Germinal center (tissue), 1 donor: ENCODE measurements at places on chromosomes 7 and 10.

GRCh38 chr7:92769844-92770243, 66.5 kb downstream of the CDK6 start:
- no peak for DNase-seq

DNA sequence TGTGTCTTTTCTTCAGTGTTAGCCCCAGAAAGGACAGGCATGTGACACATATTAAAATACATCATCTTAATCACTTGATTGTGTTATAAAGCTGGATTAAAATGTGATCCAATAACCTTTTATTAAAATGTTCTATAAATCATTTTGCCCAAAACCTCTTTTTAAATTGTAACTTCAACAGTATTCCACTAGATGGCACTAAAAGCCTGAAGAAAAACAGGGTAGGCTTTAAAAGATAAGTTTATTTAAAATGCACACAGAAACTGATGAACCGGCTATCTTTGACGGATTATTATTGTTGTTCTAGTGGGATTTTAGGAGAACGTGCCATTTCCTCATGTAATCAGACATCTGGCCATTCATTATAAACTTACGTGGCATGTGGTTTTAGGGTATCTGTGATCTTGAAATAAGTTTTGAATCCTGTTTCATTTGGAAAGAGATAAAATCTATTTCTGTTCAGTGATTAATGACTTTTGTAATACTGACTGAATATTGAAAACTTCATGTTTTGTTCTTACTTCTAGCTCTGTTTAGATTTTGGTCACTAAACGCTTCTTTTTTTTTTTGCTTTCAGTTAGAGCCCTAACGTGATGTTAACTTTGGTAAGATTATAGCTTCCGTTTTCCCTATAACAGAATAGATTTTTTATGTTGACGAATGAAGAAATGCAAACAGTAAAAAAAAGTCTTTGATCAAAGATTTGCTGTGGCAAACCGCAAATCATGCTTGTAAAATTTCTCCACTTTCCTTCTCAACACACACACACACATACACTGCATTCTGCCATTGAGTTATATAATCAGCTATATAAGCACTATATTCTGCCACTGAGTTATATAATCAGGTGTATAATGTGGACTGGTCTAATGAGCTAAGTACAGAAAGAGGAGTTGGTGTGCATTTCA, 13.6 kb downstream of the VPS50 start:
- DNase-seq = peak; percentile 10

GRCh38 chr7:42431873-42432272, 194.9 kb upstream of the GLI3 start:
- no peak for DNase-seq

DNA sequence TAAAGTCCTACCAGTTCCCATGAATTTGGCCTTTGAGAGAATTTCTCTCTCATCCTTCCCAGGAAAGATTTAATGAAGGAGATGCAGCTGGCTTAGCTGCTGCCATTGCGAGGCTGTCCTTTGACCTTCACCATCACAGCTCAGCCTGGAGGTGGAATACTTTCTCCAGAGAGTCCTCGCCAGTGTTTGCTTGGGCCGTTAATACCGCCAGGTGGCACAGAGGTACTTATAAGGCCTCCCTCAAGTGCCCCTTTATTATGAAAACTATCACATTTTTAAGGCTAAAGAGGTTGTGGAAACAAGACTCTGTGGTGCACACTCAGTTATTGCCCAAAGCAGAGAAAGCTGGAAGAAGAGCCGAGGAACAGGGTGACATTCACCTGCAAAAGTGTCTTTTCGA, 330.6 kb downstream of the CCSER2 start:
- no peak for DNase-seq

DNA sequence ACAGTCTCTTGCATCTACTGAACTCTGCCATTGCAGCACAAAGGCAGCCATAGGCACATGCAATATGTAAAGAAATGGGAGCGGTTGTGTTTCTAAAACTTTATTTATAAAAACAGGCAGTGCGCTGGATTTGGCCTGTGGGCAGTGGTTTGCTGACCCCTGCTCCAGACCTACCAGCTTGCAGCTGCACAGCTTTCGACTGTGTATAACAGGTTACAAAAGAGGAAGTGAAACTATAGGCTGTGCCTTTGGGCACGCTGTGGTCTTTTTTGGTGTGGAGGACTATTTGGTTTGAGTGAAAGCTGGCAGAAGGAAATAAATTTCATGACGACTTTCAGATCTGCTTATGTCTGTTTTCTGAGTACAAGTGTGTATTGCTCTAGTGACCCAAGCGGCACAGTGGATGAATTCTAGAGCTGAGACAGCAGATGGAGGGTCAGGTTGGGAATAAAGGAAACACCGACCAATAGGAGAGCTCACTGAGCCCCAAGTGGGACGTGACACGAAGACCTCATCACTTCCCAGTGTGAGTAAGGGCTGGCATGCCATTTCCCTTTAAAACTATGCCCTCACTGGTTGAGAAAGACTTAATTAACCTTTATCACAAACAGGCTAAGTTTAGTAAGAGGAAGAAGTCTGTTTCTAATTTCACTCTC, 152.7 kb downstream of the ANK3 start:
- peak; percentile 72 for DNase-seq

DNA sequence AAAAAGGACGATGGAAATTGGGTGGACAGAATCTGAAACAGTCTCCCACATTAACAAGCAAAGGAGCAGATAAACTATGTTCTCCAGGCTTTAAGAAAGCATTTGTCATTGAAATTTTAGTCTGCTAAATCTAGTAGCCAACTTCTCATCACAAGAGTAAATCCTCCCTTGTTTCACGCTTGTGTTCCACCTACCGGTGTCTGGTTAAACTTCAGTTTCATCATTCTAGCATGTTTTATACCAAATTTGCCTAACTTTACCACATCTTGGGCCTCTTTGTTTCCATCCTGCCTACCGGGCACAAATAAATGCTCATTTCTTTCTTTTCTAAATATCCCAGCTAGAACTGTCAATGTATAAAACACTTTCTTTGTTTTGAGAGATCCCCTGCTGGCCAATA, 5.8 kb downstream of the LIPA start:
- peak; percentile 55 for DNase-seq

DNA sequence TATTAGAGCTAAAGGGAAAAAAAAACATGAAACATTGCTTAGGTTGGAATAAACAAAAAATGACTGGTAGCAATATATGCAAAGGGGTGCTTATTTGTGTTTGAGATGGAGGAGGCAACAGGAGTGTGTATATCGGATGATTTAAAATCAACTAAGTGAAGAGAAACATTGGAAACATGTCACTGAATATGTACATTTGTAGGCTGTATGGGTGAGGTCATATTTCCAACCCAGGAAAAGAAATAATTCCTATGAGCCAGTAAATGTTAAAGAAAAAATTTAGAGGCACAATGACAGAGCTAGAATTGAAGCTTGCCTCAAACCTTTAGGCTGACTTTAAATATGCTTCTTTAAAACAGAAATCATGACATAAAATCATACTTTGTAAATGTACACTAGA, 709.0 kb upstream of the SEMA3D start:
- DNase-seq = no peak

DNA sequence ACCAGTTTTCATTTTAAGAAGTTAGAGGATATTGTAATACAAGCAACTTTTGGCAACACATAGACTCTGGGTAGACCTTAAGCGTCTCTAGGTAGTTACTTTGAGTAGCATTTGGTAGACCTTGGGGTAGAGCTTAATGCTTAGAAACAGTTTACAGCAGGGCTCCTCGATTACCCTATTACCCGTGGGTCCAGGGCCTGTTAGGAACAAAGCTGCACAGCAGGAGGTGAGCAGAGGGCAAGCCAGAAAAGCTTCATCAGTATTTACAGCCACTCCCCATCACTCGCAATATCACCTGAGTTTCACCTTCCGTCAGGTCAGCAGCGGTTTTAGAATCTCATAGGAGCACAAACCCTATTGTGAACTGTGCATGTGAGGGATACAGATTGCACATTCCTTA, 173.5 kb downstream of the TSPAN12 start:
- no peak for DNase-seq

- DNase-seq = no peak
These were observed 31.6 kb upstream of the KCNIP2 start for GRCh38 chr10:101875068-101875688.

DNA sequence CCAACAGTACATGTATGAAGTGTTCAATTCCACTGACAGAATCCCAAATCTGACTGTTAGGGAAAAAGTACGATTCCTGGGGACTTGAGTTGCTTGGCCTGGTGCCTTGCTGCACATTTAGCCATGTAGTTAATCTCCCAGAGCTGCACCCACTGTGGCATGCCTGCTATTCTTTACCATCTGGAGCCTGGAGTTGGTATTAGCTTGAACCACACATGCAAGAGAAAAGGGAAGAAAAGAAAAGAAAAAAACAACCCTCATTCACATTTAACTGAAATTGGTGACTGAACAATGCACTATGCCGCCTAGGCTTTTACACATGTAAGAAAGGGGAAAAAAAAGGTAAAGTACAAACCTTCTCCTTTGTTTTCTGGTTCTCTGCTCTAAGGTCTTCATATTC, 26.1 kb downstream of the SHTN1 start:
- no peak for DNase-seq

DNA sequence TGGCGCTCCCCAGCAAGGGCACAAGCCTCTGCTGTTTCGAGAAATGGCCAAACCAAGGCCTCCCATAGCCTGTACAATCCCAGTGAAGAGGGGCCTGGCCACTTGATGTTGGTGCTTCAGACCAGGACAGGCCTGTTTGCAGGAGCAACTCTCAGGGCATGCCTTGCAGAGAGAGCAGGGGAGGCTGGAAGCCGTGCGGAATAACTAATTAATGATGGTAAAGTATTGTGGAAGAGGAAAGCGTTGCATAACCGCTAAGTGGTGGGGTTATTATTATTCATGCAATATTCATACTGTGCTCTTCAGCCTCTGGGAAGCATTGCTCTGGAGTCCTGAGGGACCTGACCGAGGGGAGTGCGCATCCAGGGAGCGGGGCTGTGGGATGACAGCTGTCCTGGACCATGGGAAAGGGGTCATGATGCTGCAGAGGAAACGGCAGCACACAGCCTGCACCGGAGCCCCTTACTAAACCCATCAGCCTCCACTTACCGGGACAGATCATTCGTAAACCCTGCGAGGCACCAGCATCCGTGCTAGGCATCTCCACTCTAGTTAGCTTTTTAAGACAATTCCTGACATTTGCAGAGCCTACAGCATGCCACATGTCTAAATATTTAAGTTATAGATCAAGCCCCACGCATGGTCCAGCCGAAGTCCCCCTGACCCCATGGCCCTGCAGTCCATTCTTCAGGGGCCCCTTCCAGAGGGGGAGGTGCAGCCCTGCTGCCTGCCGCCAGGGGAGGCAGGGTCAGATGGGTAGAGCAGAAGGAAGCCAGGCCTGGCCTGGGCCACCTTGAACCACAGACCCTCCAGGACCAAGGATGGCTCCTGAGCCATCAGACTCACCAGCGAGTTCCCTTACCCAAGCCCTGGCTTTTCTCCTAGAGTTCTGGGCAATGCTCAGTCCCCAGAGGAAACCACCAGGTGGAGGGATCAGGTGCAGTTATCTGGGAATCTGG, 11.6 kb downstream of the TMEM273 start:
- no peak for DNase-seq

GRCh38 chr7:108824840-108825580, 255.3 kb downstream of the DNAJB9 start:
- no peak for DNase-seq

GRCh38 chr10:92719991-92720830, 30.5 kb downstream of the HHEX start:
- peak; percentile 34 for DNase-seq

DNA sequence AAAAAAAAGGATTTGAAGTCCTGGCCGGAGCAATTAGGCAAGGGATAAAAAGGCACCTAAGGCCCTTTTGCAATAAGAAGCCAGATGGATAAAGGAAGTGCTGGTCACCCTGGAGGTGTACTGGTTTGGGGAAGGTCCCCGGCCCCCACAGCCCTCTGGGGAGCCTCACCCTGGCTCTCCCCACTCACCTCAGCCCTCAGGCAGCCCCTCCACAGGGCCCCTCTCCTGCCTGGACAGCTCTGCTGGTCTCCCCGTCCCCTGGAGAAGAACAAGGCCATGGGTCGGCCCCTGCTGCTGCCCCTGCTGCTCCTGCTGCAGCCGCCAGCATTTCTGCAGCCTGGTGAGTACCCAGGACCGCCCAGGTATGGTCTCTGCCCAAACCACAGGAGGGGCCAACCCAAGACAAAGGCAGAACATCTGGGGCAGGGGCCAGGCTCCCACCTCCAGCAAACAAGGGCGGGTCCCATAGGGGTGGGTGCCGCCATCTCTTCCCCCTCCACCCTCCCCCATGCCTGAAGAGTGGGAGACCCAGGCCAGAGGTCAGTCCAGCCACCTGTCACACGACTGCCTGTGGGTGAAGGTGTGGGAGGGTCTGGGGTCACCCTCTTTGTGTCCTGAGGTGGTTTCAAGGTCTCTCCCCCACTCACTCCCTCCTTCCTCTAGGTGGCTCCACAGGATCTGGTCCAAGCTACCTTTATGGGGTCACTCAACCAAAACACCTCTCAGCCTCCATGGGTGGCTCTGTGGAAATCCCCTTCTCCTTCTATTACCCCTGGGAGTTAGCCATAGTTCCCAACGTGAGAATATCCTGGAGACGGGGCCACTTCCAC, at the start of gene PILRB:
PILRB (plus strand) TSS at position 91 of the 830 bp plus-strand sequence; CDS start at position 277, 186 bp downstream.
- DNase-seq = no peak

GRCh38 chr7:15686295-15686956, at the start of gene MEOX2:
MEOX2 (minus strand) TSS chr7:15686683; CDS start chr7:15686402, 281 bp downstream.
- DNase-seq = no peak

- DNase-seq = no peak
These were observed 14.8 kb downstream of the TPK1 start for GRCh38 chr7:144821067-144821466.

- DNase-seq = no peak
These were observed 3.8 kb downstream of the REEP3 start for GRCh38 chr10:63525021-63525420.

GRCh38 chr10:35433851-35434426, 97.6 kb downstream of the CCNY start:
- DNase-seq = no peak

GRCh38 chr10:52597189-52597863, 175.3 kb downstream of the MBL2 start:
- no peak for DNase-seq

DNA sequence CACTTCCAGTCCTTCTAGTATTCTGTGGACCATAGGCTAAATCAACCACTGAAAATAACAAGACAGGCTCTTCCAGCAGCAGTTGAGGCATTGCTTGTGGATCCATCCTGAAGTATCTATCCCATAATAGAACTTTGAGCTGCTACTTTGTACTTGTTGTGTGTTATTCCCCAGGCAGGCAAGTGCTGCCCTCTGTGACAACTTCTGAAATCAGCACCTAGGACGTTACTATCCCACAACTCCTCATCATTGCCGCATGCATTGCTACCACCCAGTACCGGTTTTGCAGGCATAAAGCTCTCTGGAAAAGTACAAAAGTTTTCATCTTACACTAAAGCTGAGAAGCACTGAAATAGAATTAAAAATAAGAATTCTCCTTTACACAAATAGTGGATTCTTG, 145.3 kb downstream of the HTR7 start:
- no peak for DNase-seq
